ENCODE measurements at places on chromosomes 7 and 10. TPM values are rescaled to one million over a fixed set of nuclear protein-coding genes. Genes with fewer than 3 reads are reported as not detected.

Gene SHTN1
- total RNA-seq = 0.38 TPM

Gene PLXNA4
- total RNA-seq = 0.02 TPM

Gene KIAA1549
- 1.2 TPM for total RNA-seq

Gene PTPN20
- 0.61 TPM for total RNA-seq

Gene CACNA2D1
- not detected for total RNA-seq

Gene ANKRD61
- 0.24 TPM for total RNA-seq

Gene MSANTD7
- 30.4 TPM for total RNA-seq

Gene IL6
- total RNA-seq = 1.7 TPM

Gene MALRD1
- not detected for total RNA-seq

Gene ANXA8
- not detected for total RNA-seq

Gene NPY4R2
- total RNA-seq = not detected

Gene SEM1
- total RNA-seq = 48.6 TPM

Gene ZNF800
- total RNA-seq = 43.8 TPM

Gene WNT8B
- total RNA-seq = not detected

Gene FAM237B
- total RNA-seq = not detected

Gene GRK5
- total RNA-seq = 13.8 TPM

Gene OSBPL3
- total RNA-seq = 72.5 TPM

Gene AKR1D1
- total RNA-seq = not detected

Gene CADPS2
- total RNA-seq = not detected

Gene DRGX
- total RNA-seq = not detected

Gene RAMP3
- total RNA-seq = not detected

Gene SYNPO2L
- total RNA-seq = not detected

Gene LRMDA
- not detected for total RNA-seq

Gene GHRHR
- total RNA-seq = not detected

Gene STEAP2
- total RNA-seq = not detected

Gene C7orf57
- total RNA-seq = 0.66 TPM

Gene TMEM270
- not detected for total RNA-seq

Gene TBX20
- not detected for total RNA-seq

Gene METTL2B
- 58.6 TPM for total RNA-seq

Gene ZNF117
- 3.5 TPM for total RNA-seq

Gene PARD3
- total RNA-seq = 0.27 TPM

Measured in CD8-positive, alpha-beta memory T cell (primary cell).